Esophagus squamous epithelium (tissue), 5 donors: ENCODE measurements at places on chromosomes 2 and 18.

GRCh38 chr2:44542520-44542919, 180.8 kb downstream of the CAMKMT start:
- DNase-seq: no peak

DNA sequence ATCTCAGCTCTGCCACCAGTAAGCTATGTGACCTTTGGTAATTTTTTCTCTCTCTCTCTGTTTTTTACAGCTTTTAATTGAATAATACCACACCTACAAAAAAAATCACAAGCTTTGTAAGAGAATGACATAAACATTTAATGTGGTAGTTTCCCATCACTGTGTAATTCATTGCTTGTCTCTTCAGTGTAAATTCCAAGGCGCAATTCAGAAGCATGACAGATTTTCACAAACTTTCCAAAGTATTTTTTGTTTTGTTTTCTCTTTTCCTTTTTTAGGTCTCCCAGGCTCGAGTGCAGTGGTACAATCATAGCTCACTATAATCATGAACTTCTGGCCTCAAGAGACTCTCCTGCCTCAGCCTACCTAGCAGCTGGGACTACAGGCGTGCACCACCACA, 25.0 kb upstream of the PPM1B start:
- DNase-seq: no peak

- DNase-seq: no peak
These were observed 765.8 kb downstream of the METTL4 start for GRCh38 chr18:1805521-1805920.

DNA sequence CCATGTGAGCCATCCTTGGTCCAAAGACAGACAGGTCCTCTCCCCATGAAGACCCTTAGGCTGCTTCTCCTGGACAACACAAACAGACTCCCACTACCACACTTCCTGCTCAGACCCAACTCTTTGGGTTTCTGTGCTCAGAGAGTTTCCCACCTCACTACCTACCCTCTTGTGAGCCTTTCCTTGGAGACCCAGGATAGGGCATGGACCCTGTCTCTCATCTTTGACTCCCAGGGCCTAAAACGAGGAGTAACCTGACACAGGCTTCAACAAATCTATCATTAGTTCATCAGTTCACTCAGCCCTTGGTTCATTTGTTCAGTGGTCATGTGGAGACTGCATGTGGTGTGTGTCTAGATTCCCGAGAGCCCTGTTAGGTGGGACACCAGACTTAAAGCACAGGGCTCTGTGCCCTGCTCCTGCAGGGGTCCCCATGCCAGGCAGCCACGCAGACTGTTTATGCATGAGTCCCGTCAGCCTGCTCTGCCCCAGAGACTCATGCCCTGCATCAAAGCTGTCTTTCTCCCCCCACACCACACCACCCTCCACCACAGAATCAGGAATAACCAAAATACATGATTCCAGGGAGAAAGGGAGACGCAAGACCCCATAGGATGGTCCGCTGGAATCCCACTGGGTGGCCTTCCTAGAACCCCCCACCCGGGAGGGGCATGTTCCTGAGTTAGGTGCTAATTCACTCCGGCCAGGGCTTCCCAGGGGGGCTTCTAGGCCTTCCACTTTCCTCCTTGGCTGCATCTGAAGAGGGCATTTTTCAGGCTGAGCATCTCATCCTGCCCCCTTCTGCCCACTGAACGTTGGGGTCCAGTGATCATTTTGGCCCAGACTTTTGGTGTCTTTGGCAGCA, 100.2 kb upstream of the TEX51 start:
- DNase-seq: no peak

- no peak for DNase-seq
These were observed 60.8 kb downstream of the ST6GAL2 start for GRCh38 chr2:106825161-106825560.

DNA sequence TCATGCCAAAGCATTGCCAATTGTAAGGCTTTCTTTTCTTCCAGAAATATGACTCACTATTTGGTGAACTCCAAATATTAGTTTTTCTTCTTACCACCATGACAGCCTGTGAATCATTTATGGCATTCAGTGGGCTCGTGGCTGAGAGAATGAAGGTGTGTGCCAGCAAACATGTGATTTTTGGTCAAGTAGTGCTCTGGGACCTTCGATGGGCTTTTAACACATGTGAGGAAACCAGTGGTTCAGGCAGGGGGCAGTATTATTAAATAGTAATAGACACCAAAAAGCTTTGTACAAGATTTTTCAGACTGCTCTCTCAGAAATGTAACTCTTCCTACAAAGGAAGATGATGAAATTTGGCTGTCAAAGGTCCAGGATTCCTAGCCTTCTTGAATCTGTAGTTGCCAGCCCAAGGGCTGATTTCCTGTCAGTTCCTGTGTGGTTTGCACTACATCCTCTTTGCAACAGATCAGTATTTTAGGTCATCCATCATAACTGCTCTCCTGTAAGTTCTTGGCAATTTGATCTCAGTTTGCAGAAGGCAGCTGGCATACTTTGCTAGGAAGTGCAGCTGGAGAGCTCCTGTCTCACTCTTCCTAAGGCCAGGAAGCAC, 64.3 kb downstream of the BABAM2 start:
- DNase-seq: peak; percentile 2

DNA sequence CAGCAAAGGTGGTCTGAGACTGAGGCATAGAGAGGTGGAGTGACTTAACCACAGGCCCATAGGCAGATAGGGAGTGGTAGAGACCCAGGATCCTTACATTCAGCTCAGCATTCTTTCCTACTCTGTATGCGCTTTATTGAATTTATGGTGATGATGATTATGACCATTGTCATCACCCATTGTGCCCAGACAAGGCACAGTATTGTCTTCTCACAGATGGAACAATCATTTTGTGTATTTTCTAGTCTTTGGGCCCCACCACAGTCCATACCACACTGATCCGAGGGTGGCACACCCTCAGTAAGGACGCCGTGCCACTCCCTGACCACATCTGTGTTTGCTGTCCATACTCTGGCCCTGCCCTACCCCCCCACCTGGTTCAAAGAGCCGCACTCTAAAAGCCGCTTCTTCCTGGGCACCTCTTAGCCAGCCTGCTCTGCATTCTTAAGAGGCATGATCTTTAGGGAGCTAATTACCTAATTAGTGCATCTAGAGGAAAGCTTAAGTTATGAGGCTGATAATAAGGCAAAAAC, 179.6 kb upstream of the SMAD2 start:
- no peak for DNase-seq

DNA sequence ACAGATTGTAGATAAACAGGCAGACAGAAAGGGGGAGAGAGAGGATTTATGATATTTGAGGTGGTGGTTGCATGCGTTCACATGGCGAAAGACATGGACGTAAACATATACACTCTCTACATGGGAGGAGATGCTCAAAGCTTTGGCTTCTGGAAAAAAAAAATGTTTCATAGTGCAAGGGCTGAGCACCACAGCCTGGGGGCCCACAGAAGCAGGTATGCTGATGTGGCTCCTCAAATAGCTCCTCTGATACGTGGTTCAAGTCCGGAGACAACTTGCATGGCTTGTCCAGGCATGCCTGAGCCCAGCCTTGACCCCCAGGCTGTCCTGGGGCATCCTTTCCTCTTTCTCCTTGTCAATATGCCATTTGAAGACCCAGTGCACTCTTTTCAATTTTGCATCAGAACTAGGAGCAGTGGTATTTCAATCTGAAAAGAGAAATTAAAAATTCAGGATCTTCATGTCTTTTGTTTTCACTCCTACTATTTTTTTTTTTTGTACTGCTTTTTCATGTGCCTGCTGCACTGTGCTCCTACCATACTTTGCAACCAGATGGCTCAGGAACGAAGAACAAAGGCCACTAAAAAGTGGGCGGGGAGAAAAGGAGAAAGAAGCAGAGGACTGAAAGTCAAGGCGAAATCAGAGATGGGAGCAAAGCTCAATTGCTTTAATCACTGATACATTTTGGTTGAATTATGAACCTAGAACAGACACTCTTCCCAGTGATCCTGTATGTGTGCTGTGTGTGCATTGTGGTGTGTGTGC, 495.7 kb upstream of the TCF4 start:
- no peak for DNase-seq

DNA sequence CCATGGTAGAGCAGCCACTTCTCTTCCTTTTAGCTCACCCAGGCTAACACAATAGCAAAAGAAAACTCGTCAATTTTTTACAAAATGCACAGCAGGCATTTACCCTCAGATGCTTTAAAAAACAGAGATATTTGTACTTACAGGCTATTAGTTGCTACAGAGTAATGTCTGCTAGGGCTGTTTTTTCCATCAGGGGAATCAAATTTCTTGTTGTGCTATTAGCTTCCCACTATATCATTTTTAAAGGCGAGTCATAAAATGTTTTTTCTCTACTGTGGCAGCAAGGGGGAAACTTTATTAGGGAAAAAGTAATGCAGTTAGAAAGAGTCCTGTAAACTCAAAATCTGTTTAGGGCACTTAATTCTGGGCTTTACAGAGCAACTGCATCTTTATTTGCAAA, 277.9 kb upstream of the THSD7B start:
- DNase-seq: no peak

DNA sequence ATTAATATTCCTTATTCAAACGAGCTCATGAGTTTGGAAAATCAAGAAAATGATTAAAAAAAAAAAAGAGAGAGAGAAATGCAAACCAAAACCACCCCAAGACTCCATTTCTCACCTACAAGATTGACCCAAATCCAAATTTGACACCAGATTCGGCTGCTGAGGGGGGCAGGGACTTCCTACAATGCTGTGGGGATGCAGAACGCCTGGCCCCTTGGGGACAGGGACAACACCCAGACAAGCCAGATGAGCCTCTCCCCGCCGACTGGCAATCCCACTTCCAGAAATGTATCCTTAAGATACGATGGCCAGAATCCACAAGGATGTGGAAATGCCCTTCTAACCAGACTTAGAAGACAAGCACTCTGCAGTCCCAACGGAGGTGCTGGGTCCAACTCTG, 20.7 kb downstream of the BOK start:
- DNase-seq: no peak
